ENCODE measurements at places on chromosomes 4 and X.

GRCh38 chr4:150515135-150515534, 66.8 kb upstream of the MAB21L2 start:
- no peak for DNase-seq

- no peak for DNase-seq
These were observed 75.7 kb downstream of the NPFFR2 start for GRCh38 chr4:72107456-72107855.

GRCh38 chr4:168498251-168498650, 1.4 kb downstream of the PALLD start:
- DNase-seq, result no peak

DNA sequence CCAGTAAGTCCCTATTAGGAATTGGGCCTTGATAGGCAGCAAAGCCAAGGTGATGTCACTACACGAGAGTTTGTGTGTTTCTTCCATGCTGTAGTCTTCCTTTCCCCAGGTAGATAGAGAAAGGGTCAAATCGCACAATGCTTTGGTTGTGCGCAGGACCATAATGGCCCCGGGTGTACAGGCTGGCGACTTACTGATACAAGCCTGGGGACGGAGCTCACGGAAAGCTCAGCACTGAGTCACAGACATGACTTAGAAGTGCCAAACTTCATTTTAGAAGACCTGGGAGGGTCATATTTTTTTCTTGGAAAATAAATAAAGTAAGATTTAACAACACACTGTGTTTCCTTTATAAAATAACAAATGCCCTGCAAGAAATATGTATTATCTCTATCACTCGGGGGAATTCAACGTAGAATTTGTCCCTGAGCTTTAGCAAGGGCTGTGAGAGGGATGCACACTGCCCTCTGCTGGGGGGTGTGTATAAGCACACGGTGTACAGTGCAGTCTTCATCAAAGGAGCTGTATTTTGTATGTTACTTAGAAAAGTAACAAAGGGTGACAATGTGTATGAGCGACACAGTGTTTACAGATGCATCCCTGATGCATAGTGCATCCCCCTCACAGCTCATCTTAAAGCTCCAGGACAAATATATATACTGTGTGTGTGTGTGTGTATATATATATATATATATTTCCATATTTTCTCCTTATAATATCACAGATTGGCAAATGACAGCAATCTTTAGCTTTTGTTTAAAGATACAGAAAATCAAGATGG, 254.5 kb upstream of the VEGFC start:
- DNase-seq, result no peak

- DNase-seq, result no peak
These were observed 20.3 kb downstream of the L1CAM start for GRCh38 chrX:153865685-153866084.

DNA sequence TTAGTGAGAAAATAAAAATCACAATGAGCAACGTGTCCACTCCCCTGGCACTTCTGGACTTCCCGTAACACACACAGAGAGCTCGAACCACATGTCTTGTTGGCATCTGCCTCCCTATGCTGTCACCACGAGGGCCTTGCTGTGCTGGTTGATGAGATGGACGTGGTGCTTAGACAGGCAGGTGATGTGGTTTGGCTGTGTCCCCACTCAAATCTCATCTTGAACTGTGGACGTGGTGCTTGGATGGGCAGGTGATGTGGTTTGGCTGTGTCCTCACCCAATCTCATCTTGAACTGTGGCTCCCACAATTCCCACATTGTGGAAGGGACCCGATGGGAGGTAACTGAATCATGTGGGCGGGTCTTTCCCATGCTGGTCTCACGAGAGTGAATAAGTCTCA, 40.0 kb downstream of the FGFRL1 start:
- DNase-seq, result no peak

DNA sequence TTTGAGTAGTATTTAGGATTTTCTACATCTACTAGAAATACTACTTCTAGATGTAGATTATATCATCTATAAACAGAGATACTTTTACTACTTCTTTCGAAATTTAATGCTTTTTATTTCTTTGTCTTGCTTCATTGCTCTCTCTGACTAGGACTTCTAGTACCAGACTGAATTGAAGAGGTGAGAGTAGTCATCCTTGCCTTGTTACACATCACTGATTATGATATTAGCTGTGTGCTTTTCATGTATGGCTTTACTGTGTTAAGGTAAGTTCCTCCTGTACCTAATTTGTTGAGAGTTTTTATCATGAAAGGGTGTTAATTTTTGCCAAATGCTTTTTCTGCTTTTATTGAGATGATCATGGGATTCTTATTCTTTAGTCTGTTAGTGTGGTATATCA, 19.6 kb upstream of the IL2 start:
- DNase-seq, result no peak

DNA sequence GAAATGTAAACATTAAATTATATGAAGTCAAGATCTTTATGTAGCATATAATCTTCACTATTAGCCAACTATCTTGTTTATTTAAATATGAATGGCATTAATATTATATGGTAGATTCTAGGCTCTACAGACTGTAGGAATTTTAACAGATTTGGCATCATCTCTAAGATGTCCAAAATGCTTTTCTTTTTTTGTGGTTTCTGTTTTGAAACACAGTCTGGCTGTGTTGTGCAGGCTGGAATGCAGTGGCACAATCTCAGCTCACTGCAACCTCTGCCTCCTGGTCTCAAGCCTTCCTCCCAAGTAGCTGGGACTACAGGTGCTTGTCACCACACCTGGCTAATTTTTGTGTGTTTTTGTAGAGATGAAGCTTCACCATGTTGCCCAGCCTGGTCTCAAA, 76.2 kb downstream of the ELOVL6 start:
- no peak for DNase-seq

- no peak for DNase-seq
These were observed 276.8 kb downstream of the ZNF674 start for GRCh38 chrX:46268412-46268811.

DNA sequence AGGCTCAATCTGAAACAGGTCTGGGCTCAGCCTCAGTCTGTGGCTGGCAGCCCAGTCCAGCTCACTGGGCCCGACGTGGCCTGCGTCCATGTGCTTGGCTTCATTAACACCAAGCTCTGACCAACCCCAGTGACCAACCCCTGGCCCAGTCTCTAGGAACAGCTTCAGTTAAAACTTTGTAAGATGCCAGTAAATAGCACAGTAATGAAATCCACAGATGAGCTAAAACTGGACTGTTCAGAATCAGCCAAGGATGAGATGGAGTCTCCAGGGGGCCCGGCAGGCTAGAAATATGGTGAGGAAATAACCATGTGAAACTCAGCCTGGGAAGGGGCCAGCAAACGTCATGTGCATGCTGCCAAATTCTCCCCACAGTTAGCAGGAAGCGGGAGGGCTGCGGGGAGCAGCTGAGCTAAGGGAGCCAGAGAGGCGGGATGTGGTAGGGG, 37.1 kb upstream of the XPNPEP2 start:
- no peak for DNase-seq

DNA sequence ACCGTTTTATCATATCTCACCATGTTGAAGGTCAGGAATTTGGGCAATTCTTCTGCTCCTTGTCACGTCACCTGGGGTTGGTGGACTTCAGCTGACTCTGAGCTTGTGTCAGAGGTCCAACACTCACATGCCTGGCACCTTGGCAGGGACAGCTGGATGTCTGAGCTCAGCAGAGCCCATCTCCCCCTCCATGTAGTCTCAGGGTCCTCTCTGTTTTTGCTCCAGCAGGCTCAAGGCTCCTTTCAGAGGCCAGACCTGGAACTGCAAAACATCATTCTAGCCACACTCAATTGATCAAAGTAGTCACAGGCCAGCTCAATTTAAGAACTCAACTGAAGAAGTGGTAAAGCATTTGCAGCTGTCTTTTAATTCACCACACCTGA, 45.4 kb downstream of the EDNRA start:
- no peak for DNase-seq

DNA sequence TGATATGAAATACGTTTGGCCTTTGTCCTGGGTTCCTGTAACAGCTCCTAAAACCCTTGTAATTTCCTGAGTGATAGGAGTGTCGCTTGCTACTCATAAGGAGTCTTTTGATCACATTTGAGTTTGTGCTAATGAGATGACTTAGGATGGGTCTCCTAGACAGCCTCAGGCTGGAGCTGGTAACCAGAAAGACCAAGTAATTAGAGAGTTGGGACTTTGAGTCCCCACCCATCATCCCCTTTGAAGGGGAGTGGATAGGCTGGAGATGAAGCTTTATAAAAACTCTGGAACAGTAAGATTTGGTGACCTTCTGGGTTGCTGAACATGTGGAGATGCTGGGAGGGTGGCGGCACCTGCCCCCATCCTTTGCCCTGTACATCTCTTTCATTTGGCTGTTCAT, 2.9 kb downstream of the SEC24B start:
- DNase-seq, result no peak

GRCh38 chr4:52641854-52642563, 17.1 kb downstream of the USP46 start:
- DNase-seq, result no peak
